ENCODE measurements at places on chromosomes 6 and 20. TPM values are rescaled to one million over a fixed set of nuclear protein-coding genes. Genes with fewer than 3 reads are reported as not detected.

Gene BANF2
- not detected for total RNA-seq

Gene DNAH8
- total RNA-seq = 0.04 TPM

Gene MOCS1
- total RNA-seq = 35.7 TPM

Gene FOXP4
- total RNA-seq = 42.4 TPM

Gene F13A1
- total RNA-seq = 66.0 TPM

Gene DNMT3B
- total RNA-seq = 2.2 TPM

Gene OR2H1
- not detected for total RNA-seq

Gene CD24
- total RNA-seq = 2,748 TPM

Gene OXT
- total RNA-seq = not detected

Gene CLVS2
- not detected for total RNA-seq

Gene SLC17A3
- not detected for total RNA-seq

Gene MLN
- total RNA-seq = not detected

Gene EYA4
- 8.2 TPM for total RNA-seq

Gene CEBPB
- 101 TPM for total RNA-seq

Gene OOEP
- not detected for total RNA-seq

Gene KCNQ5
- total RNA-seq = 11.3 TPM

Gene PMEPA1
- 6.5 TPM for total RNA-seq

Gene HLA-B
- total RNA-seq = 1,292 TPM

Gene CRISP3
- total RNA-seq = not detected

Gene C20orf202
- 0.27 TPM for total RNA-seq

Gene ASCC3
- total RNA-seq = 27.6 TPM

Gene LRRN4
- not detected for total RNA-seq

Gene BTNL2
- total RNA-seq = not detected

Gene EPPIN
- total RNA-seq = 0.45 TPM

Gene TRIM10
- total RNA-seq = not detected

Gene RAB32
- 14.4 TPM for total RNA-seq

Gene PBOV1
- not detected for total RNA-seq

Gene MDC1
- total RNA-seq = 15.3 TPM

Gene ISM1
- 98.4 TPM for total RNA-seq

Gene C6orf15
- not detected for total RNA-seq

Gene DIDO1
- 74.7 TPM for total RNA-seq

Gene KATNA1
- 17.9 TPM for total RNA-seq

Gene TM9SF4
- 37.2 TPM for total RNA-seq

Gene SLC26A8
- 0.89 TPM for total RNA-seq

Gene ANKRD66
- total RNA-seq = not detected

Gene GSS
- total RNA-seq = 68.7 TPM

Gene PTCRA
- not detected for total RNA-seq

Gene SYCP2L
- total RNA-seq = 2.6 TPM

Gene ABT1
- total RNA-seq = 17.6 TPM

Gene C20orf204
- 2.6 TPM for total RNA-seq

Gene FAM210B
- 30.8 TPM for total RNA-seq

Gene TSPO2
- total RNA-seq = not detected

Gene C6orf58
- total RNA-seq = not detected

Gene GTSF1L
- total RNA-seq = not detected

Gene OR2H2
- not detected for total RNA-seq
